NCI-H1436 treated with DMSO at 0.1 percent for 48 hours (cell line): ENCODE measurements at places on chromosomes 16 and 17.

GRCh38 chr16:85061566-85061965 is 34.0 kb downstream of the KIAA0513 start:
- no peak for DNase-seq

GRCh38 chr17:40017422-40018080 is 2.3 kb downstream of the CSF3 start:
- DNase-seq, result no peak

DNA sequence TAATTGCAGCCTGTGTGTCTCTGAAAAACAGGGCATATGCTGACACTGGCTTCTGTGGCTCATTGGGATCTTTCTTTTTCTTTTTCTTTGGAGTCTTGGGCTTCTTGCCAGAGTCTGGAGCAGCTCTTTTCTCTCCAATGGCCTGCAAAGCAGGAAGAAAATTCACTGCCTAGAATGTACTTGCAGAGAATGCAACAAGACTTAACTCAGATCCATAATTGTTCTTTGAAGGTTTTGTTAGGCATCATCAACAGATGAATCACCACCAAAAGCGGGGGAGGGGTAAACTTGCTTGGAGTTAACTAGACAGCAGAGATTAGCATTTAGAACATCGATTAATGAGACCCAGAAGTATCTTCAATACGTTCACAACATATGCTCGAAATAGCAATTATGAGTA is 100.9 kb downstream of the TOX3 start:
- no peak for DNase-seq

DNA sequence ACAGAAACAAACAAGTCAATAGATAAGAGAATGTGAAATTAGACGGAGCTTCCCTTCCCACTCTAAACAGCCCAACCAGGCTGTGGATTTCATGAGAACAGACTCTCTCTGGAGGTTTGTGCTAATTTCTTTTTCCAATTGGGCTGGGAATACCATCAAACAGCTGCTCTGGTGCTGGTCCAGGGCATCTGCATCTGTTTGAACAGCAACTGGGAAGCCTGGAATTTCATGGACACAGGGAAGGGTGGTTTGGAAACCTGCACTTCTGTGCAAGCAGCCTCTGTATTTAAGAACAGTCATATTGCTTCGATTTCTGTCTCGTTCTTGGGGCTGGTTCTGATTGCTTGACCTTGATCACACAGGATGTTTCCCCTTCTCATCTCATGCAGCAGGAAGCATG is 88.7 kb downstream of the FOXL1 start:
- no peak for DNase-seq

- no peak for DNase-seq
Observed at GRCh38 chr16:84643674-84644073, 4.6 kb upstream of the KLHL36 start.

- no peak for DNase-seq
Observed at GRCh38 chr16:56289862-56290261, 98.6 kb downstream of the GNAO1 start.

DNA sequence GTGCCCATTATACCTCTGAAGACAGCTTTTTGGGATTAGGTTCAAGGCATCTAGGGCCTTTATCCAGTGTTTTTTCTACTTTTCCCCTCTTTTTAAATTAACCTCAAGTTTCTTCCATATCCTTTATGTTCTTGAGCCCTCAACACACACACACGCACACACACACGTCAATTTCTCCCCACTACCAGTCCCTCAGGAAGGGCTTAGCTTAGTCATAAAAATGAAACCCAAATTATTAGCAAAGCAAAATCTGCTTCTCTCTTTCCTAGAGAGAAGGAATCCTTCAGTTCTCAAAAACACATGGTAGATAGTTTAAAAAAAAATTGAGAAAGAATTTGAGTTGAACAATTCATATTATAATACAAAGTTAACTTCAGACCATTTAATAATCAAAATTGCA is 401.1 kb downstream of the XYLT1 start:
- DNase-seq, result no peak

GRCh38 chr16:2384426-2384825 is 43.9 kb upstream of the ABCA3 start:
- no peak for DNase-seq

GRCh38 chr16:85916141-85916890 is 17.4 kb downstream of the IRF8 start:
- no peak for DNase-seq

DNA sequence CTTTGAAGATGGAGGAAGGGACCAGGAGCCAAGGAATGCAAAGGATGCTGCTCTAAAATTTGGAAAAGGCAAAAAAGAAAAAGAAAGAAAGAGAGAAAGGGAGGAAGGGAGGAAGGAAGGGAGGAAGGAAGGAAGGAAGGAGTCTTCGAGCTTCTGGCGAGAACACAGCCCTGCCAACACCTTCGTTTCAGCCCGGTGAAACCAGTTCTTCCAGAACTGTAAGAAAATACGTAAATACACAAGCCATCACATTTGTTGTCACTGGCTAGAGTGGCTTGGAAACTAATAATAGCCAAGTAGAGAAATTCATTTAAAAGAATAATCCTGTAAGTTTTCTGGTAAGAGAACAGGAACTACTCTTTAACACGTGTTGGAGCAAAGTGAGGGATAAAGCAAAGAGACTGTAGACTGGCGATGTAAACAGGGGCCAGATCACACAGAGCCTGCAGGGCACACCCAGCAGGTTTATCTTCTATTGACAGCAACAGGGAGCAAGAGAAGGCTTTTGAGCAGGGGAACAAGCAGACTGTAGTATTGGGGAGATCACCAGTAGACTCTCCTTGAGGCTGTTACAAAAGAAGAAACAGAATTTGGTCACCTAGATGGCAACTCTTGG is 188.7 kb upstream of the MPHOSPH6 start:
- no peak for DNase-seq

DNA sequence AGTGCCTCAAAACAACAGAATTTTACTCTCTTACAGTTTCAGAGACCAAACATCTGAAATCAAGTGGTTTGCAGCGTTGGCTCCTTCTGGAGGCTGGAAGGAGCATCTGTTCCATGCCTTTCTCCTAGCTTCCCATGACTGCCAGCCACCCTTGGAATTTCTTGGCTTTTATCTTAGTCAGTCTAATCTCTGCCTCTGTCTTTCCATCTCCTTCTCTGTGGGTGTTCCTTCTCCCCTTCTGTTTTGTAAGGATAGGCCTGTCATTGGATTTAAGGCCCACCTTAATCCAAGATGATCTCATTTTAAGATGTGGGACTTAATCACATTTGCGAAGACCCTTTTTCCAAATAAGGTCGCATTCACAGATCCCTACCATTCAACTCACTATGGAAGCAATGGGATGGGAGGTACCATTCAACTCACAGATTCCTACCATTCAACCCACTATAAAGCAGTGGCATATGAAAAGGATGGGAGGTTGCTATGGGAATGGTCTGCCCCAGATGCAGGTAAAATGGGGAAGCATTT is 321.8 kb downstream of the WWOX start:
- no peak for DNase-seq

DNA sequence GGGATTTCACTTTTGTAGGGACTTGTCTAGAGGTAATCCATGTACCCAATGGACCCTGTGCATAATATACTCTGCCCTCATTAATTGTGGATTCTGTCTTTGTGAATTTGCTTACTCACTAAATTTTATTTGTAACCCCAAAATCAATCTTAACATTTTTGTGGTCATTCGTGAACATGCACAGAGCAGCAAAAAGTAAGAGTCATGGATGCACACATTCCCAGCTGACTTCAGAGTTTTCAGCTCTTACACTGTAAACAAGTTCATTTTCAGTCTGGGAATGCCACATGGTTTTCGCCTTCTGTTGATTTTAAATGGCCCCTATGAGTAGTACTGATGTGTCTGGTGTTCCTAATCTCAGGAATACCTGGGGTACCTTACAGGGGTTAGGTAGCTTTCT is 24.3 kb downstream of the TAC4 start:
- DNase-seq, result no peak

DNA sequence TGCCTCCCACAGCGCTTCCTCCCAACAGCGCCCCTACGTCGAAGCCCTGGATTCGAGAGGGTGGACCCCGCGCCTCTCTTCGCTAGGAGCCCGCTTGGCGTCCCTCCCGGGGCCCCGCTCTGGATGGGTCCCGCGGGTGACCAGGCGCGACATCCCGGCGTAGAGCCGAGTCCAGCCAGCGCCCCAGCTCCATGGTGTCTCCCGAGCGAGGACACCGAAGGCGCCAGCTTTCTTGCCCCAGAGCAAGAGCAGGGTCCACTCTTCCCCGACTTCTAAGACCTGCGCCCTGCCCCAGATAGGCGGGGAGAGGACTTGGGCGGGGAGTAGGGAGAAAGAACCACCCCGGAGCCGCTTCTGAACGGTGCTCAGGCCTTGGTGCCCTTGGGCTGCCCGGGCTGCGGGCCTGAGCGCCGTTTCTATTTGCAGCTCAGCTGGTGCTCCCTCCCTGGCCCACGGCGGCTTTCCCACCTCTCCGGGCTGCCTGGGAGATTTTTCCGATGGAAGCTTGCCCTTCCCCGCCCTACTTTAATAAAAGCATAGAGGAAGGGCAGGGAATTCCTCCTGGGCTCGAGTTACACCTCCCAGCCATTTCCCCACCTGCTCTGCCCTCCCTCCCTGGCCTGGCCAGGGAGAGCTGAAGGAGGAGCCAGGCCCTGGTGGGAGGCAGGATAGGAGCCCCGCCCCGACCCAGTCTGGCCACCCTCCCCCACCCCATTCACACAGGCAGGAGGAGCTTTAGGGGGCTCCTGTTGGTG is 1.8 kb downstream of the MMP15 start:
- DNase-seq, result no peak

DNA sequence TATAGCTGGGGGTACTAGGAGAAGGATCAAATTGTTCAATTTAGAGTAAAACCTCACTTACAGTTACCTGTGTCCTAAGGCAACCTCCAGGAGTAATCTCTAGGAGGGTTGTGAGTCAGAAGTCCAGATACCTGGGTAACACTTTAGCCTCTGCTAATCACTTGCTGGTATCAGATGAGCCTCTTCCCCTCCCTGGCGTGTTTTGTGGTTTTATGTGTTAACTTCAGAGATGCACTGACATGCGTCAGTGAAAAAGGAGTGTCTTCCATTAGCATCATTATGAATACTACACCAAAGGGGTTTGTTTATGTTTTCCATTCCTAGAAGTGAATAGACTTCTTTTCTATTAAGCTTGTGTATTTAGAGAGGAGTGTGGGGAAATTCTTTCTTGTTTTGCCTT is 208.2 kb downstream of the FTO start:
- no peak for DNase-seq

DNA sequence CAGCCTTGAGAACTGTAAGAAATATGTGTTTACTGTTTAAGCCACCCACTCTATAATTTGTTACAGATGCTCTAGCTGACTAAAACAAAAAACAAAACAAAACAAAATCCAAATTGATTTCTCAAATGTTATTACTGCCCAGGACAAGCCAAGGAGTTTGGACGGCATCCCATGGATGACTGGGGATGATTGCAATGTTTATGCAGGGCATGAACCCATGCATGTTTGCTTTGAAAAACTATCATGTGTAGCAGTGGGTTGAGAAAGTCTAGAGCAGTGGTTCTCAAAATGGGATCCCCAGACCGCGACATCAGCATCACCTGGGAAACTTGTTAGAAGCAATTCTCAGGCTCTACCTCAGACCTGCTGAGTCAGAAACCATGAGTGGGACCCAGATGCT is 223.2 kb upstream of the PSMD7 start:
- DNase-seq, result no peak

GRCh38 chr17:17252149-17252661 is 15.2 kb upstream of the FLCN start:
- DNase-seq, result no peak

DNA sequence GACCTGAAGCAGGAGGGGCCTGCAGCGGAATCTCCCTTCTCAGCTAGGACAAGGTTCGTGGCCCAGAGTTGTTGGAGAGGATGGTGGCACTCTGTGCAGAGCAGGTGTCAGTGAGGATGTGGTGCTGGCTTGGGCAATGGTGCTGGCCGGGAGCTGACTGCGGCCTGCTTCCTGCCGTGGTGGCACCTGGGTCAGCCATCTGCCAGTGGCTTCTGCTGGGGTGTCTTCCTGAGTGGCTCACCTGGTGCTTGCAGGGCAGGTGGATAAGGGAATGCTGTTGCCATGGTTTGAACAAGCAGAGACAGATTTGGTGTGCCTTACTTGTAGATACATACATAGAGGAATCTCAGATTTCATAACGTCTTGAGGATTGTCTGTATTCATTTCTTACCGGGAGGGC is 69.6 kb downstream of the SEC14L1 start:
- no peak for DNase-seq

DNA sequence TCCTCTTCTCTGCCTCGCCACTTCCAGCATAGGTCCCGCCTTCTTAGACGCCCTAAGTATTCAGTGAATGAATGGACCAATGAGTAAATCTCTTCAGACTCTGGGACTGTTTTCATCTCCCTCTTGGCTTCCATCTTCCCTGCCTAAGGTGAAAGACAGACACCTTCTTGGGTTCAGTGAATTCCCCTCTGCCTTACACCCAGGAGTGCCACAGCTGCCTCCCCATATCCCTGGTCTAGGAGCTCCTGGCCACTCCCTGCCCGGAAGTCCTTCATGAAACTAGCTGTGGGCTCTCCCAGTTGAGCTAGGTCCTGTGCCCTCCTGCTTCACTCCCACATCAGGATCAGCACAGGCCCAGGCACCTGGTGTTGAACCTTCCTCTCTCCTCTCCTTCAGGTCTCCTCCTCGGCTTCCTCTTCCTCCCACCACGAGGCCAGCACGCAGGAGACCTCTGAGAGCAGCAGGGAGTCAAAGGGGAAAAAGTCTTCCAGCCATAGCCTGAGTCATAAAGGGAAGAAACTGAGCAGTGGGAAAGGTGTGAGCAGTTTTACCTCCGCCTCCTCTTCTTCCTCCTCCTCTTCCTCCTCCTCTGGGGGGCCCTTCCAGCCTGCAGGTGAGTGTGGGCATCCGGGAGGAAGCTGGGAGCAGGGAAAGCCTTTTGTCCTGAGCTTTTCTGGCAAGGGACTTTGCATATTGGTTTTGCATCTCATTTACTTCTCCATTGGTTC is 10.3 kb downstream of the MLLT6 start:
- no peak for DNase-seq

DNA sequence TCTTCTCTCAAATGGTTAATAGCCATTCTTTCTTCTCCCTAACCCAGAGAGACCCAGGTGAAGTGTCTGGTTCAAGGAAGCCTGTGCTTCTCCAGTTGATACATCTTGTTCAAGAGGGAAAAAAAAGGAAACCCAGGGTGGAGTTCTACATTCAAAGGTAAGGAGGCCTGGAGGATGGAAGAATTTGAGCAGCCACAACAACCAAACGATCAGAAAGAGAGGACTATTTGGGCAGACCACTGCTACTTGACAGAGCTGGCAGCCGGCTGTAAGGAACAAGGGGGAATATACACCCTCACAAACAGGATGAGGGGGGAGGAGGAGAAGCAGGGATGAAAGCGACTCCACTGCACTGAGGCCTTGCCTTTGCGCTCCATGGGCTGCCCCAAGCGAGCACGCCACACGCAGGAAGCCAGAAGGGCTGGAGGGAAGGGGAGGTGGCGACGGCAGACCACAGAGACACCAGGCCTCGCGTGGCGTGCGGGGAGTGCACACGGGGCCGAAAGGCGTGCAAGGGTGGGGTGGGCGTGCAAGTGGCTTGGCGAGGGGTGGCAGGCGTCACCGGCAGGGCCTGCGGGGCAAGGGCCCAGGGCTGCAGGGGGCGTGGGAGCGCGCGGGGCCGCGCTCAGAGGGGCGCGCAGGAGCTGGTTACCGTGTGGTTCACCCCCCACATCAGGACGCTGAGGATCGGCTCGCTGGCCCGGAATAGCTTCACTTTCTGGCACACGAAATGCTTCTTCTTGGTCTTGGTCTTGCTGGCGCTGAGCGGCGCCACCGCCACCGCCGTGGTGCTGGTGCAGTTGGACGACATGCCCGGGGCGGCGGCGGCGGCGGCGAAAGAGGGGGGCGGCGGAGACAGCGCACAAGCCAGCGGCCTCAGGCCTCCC is 499 bp downstream of the PIP4K2B start:
- DNase-seq, result no peak
